ENCODE measurements at places on chromosomes 5 and 9.

DNA sequence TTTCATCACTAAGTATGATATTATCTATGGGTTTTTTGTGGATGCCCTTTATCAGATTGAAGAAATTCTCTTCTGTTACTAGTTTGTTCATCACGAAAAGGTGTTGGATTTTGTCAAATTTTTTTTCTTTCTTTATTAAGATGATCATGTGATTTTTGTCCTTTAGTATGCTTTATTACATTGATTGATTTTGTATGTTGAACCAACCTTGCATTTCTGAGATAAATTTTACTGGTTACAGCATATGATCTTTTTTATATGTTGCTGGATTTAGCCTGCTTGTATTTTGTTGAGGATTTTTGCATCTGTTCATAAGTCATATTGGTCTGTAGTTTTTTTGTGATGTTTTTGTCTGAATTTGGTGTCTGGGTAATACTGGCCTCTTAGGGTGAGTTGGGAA lies 42.8 kb downstream of the RAD23B start:
- no peak for DNase-seq

GRCh38 chr5:38830521-38831051 lies 15.2 kb upstream of the OSMR start:
- DNase-seq = no peak

GRCh38 chr5:98742396-98743073 lies 30.9 kb upstream of the RGMB start:
- DNase-seq = peak; percentile 40

GRCh38 chr5:123561230-123561629 lies 49.3 kb downstream of the CSNK1G3 start:
- no peak for DNase-seq

DNA sequence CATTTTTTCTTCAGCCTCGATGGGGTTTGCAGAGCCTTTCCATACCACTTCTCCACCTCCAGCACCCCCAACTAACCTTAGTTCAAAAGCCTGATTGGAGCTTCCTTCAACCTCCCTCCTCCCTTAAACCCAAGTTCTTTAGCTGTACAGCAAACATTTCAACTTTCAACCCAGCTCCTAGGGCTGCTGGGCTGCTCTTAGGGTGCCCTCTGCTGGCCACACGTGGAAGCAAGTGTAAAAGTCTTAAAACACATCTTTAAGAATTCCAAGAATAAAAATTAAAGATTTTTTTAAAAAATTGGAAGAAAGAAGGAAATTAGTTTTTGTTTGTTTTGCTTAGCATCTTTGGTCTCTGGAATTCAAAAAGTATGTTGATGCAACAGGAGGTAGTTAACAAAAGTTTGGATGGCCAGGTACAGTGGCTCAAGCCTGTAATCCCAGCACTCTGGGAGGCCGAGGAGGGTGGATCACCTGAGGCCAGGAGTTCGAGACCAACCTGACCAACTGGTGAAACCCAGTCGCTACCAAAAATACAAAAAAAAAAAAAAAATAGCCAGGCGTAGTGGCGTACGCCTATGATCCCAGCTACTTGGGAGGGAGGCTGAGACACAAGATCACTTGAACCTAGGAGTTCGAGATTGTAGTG lies 15.5 kb upstream of the HSD17B3 start:
- DNase-seq = peak; percentile 58

GRCh38 chr9:104927912-104928740 lies at the start of gene ABCA1:
ABCA1 (minus strand) TSS chr9:104928155; CDS start chr9:104903679, 24,476 bp downstream.
- DNase-seq = peak; percentile 83

- DNase-seq = no peak
Observed at GRCh38 chr9:123112015-123112975, 78.8 kb downstream of the GPR21 start.

- DNase-seq = no peak
Observed at GRCh38 chr5:7756453-7756852, 94.5 kb downstream of the CFAP90 start.

- DNase-seq = no peak
Observed at GRCh38 chr9:109383947-109384346, 63.1 kb upstream of the EPB41L4B start.

- no peak for DNase-seq
Observed at GRCh38 chr5:61820836-61821235, 485.2 kb upstream of the KIF2A start.

DNA sequence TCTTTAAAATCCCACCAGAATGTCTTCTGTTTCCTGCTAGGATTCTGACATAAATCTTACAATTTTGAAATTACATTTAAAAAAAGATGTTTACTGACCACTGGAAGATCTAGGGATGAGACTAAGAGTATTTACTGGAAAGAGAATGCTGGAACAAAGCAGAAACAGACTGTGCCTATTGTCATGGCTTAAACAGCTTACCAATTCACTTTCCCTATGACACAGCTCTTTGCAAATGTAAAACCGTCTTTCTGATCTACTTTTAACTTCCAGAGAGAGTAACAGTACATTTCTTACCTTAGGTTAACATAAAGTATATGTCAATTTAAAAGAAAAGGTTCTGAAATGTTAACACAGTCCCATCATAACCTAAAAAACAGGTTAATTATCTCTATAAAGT lies 10.7 kb downstream of the GIN1 start:
- no peak for DNase-seq

- no peak for DNase-seq
Observed at GRCh38 chr5:65050140-65050539, 281.4 kb downstream of the CWC27 start.

GRCh38 chr5:126682856-126683255 lies 82.1 kb downstream of the PHAX start:
- DNase-seq = no peak

DNA sequence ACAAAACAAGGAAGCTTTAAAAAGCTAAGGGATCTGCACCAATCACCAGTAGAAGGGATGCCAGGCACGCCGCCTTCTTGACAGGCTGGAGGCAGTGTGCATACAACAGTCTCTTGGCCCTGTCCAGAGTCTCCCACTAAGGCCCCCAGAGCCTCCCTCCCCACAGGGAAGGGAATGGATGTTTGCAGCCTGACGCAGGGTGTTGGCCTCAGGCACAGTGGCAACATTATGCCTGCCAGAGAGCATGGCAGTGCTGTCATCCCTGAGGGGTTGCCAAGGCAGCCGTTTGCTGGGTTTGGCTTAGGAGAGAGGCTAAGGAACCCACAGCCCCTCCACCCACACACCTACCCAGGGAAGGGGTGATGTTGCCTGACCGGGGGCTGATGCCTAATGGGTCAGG lies 4.8 kb downstream of the HBEGF start:
- DNase-seq = no peak

DNA sequence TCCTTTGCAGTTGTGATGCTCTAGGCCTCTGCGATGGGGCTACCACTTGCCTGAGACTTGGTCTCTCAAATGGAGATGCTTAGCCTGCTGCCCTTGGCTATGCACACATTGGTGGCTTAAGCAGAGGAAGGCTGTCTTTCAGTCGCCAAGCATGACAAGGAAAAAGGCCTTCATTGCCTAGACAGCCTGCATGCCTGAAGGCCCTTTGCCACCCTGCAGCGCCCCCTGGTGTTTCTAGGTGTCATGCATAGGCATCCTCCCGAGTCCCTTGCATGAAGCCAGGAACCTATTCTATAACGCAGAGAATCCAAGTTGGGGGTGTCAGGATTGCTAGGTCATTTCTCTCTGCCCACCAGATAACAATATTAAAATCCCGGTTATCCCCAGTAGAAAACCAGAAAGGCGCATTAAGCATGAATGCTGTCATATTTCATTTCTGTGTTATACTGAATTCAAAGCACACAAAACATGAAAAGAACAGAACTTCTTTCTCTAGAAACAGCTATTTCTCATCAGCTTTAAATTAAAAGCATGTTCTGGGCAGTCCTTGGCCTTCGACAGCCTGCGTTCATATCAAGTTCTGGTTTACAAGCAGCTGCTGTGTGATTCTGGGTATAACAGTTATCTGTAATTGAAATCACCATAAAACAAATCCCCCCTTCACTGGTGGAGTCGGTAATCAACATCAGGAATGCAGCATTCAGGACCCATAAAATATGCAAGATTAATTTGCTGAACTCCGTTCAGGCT lies 59.7 kb upstream of the TRPC7 start:
- DNase-seq = peak; percentile 71

DNA sequence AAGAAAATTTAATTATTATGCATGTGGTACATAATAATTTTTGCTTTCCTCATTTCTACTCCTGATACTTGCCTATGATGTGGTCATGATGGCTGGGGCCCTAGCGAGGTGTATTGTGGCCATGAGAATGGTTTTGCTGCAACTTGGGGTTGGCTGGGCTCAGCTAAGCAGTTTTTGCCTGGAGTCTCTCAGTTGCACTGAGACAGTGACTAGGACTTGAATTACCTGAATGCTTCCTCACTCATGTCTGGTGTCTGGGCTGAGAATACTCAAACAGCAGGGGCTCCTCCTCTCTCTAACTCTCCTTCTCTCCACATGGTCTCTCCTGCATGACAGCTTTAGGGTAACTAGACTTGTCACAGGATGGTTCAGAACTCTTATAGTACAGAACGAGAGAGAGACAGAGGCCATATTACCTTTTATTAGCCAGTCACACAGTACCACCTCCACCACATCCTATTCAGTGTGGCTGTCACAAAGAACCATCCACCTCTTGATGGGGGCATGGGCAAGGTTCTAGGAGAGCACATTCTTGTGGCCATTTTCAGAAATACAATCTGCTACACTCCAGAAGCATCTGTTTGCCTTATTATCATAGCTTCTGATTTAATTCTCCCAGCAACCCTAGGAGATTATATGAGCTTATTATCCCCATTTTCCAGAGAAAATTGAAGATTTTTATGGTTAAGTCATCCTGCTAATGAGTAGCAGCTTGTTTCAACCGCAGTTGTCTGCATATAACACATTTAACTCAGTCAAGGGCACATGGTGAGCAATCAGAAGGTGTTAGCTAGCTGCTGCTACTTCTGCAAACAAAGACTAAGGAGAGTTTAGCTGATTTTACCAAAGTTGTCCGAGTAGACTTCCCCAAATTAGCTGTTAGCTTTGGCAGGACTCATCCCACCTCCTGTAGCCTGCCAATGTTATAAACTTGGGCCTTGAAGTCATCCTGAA lies 245.1 kb downstream of the DOCK8 start:
- DNase-seq = no peak

DNA sequence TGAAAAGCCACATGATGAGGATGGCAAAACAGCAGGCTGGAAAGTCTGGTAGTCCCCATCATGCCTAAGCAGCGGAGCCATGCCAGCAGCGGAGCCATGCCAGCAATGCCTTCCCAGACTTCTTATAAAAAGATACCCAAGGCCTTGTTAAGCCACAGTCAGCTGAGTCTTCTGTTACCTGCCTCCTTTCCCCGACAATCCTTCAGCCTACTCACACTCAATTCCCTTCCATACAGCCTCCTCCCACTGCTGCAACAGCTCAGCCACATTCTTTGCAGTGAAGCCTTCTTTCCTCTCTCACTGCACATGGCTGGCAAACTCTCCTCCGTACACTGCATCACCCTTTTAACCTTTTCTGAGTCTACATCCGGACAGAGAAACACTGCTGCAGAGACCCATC lies 114.9 kb downstream of the AUH start:
- DNase-seq = no peak

- no peak for DNase-seq
Observed at GRCh38 chr5:154523709-154524108, 45.7 kb upstream of the HAND1 start.

DNA sequence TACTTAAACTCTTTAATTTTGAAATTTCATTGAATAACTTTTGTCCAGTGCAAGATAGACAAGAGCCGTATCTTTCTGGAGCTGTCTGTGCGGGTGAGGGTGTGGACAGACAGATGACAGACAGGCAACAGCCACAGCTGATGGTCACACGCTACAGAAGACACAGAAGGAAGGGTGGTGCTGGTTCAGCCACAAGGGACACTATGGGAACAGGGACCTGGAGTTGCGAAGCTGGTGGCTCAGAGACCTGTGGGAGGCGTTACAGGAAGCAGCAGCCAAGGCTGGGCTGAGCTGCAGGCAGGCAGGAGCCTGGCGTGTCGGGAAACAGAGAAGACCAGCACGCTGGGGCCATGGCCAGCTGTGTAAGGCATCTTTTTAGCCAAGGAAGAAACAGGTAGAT lies 104.4 kb downstream of the WNK2 start:
- no peak for DNase-seq
